ENCODE measurements at places on chromosomes 16 and 17.

DNA sequence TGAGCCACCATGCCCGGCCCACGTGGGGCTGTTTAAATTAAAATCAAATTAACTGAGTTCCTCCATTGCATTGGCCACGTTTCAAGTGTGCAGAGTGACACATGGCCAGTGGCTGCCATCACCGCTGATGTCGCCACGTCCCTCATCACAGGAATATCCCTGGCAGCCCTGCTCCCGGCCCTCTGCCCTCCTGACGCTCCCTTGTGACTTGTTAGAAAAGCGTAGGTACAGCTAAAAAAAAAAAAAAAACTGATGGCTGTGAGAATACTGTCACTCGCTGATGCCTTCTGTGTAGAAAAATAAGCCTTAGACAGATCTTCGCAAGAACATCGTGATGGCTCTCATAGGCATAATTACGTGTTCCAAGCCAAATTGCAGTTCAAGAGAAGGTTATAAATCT is 21.7 kb downstream of the CARHSP1 start:
- DNase-seq = no peak

GRCh38 chr16:85753559-85753958 is 2.7 kb upstream of the C16orf74 start:
- no peak for DNase-seq

DNA sequence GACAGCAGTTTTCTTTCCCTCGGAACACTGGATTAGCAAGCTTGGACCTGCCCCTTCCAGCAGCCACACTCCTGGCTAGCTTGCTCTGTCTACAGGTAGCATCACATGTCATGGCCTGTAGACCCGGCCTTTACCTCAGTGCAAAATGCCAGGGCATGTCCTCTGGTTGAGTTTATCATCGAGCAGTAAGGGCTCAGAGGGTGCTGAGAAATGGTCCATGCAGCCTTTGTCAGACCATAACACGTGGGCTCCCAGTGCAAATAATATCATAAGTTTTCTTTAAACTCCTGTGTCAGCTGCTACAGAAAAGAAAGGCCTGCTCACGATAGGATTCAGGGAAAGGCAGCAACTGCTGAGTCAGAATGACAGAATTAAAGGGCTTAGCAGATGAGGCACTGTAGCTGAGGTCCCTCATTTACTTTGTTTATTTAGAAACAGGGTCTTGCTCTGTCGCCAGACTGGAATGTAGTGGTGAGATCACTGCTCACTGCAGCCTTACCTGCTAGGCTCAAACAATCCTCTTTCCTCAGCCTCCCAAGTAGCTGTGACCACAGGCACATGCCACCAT is 8.0 kb upstream of the GNA13 start:
- no peak for DNase-seq

- DNase-seq = no peak
Observed at GRCh38 chr17:82862191-82862590, 22.4 kb upstream of the ZNF750 start.

- no peak for DNase-seq
Observed at GRCh38 chr17:4852567-4853207, 19.5 kb downstream of the MINK1 start.

DNA sequence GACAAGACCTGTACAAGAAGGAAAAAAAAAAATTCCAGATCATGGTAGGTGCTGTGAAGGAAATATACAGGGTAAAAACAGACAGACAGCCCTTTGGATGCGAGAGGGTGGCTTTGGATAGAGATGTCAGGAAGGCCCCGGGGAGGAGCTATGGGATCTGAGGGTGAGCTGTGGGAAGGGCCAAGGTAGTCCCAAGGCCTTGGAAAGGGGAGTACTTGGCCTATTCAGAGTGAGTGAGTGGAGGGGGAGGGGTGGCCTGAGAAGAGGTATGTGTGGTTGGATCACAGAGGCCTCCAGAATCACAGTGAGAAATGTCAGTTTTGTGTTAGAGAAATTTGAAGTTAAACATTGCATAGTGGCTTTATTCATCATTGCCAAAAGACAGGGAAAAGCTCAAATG is 31.2 kb upstream of the AKTIP start:
- DNase-seq = no peak

GRCh38 chr17:44356241-44356640 is 7.4 kb downstream of the FAM171A2 start:
- no peak for DNase-seq

GRCh38 chr17:27089929-27090247 is 204.0 kb upstream of the WSB1 start:
- DNase-seq = no peak

- no peak for DNase-seq
Observed at GRCh38 chr16:70735141-70735979, 49.5 kb upstream of the MTSS2 start.

DNA sequence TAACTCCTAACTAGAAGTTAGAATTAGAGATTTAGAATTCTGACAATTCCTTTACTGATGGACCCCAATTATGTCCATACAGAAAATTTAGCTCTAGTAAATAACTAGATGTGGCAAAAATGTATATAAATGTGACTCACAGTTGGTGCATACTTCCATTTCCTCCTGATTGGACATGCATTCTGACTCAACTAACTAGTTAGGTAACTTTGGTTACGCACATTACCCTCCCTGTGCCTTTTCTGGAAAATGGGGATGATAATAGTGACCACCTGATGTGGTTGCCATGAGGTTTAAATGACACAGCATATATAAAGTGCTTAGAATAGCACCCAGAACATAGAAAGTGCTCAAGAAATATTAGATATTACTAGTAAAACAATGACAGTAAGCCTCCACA is 550.0 kb upstream of the SALL1 start:
- DNase-seq = no peak

All from stimulated activated CD8-positive, alpha-beta memory T cell treated with anti-CD3 and anti-CD28 coated beads, Interleukin-4, amount 100 ng/mL, for 1 hour (primary cell).